ENCODE measurements at places on chromosomes 7 and 10. TPM values are rescaled to one million over a fixed set of nuclear protein-coding genes. Genes with fewer than 3 reads are reported as not detected.

CPEB3 gene
- polyA plus RNA-seq = 3.3 TPM

ATOH7 gene
- 0.11 TPM for polyA plus RNA-seq

TRIL gene
- 54.2 TPM for polyA plus RNA-seq

DNA sequence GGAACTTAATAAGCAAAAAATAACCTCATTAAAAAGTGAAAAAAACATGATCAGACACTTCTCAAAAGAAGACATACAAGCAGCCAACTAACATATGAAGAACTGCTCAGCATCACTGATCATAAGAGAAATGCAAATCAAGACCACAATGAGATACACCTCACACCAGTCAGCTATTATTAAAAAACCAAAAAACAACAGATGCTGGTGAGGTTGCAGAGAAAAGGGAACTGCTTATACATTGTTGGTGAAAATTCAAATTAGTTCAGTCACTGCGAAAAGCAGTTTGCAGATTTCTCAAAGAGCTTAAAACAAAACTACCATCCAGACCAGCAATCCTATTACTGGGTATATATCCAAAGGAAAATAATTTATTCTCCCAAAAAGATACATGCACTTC lies 513.3 kb downstream of the MDFIC start:
- DNase-seq = no peak

GRCh38 chr7:157268540-157268939 lies 68.3 kb upstream of the DNAJB6 start:
- DNase-seq = no peak

DNA sequence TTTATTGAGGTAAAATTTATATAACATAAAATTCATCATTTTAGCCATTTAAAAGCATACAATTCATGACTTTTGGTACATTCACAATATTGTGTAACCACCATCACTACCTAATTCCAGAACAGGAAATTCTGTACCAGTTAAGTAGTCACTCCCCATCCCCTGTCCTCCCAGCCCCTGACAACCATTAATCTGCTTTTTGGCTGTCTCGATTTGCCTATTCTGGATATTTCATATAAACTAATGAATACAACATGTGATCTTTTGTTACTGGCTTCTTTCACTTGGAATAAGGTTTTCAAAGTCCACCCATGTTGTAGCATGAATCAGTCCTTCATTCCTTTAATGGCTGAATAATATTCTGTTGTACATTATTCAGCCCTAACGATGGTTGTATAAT lies 115.6 kb upstream of the KLF14 start:
- no peak for DNase-seq

GRCh38 chr10:27578316-27578715 lies 74.2 kb downstream of the RAB18 start:
- peak; percentile 17 for DNase-seq

GRCh38 chr10:65501259-65501658 lies 1424.6 kb upstream of the LRRTM3 start:
- DNase-seq = no peak

All from muscle of leg (tissue), 16 donors.